ENCODE measurements at places on chromosomes 7 and 10.

- DNase-seq, result no peak
Observed at GRCh38 chr10:78116361-78116760, 82.7 kb downstream of the RPS24 start.

- DNase-seq, result no peak
Observed at GRCh38 chr7:111668711-111669110, 106.4 kb upstream of the IMMP2L start.

DNA sequence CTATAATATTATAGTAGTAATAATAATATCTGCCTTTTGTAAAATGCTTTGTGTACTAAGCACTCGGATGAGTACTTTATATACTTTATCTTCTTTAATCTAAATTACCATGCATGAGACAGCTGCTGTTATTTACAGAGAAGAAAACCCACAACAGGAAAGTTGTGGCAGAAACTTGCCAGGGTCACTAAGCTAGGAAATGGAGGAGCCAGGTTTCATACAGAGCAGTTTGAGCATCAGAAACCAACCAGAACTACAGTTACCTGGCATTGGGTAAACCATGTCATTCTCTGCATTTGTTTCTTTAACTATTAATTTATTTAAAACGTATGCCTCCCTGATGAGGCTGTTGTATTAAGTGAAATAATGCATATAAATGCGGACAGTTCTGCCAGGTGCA is 129.9 kb downstream of the CSTF2T start:
- DNase-seq, result no peak

DNA sequence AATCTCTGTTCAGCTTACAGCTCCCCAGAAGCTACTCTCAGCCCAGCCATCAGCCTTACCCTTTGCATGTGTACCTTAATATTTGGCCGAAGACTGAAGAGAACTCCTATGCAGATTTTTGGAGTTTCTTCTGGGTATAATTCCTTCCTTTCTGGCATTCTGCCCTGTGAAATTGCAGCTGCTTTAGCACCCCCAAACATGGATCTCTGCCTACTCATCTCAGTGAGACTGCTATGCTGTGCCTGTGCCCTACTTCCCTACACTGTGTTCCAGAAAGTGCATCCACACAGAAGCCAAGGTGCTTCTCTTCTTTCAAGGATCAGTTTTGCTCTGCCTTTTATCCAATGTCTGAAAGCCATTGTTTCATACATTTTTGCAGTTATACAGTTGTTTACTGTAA is 81.6 kb downstream of the NPY start:
- no peak for DNase-seq

GRCh38 chr7:23687011-23687410 is 7.0 kb downstream of the FAM221A start:
- DNase-seq, result no peak

- DNase-seq, result no peak
Observed at GRCh38 chr7:70470746-70471145, 661.2 kb upstream of the GALNT17 start.
